ENCODE measurements at places on chromosomes 11 and 22. TPM values are rescaled to one million over a fixed set of nuclear protein-coding genes. Genes with fewer than 3 reads are reported as not detected.

The RBMXL2 gene
- polyA plus RNA-seq = not detected

The FOXRED2 gene
- 14.5 TPM for polyA plus RNA-seq

The OR52H1 gene
- not detected for polyA plus RNA-seq

The KRTAP5-11 gene
- not detected for polyA plus RNA-seq

The SLC22A25 gene
- polyA plus RNA-seq = not detected

The MGAT3 gene
- polyA plus RNA-seq = 3.2 TPM
